ENCODE measurements at places on chromosomes 16 and 17.

GRCh38 chr16:11004973-11005610, 60.7 kb downstream of the CLEC16A start:
- no peak for DNase-seq

DNA sequence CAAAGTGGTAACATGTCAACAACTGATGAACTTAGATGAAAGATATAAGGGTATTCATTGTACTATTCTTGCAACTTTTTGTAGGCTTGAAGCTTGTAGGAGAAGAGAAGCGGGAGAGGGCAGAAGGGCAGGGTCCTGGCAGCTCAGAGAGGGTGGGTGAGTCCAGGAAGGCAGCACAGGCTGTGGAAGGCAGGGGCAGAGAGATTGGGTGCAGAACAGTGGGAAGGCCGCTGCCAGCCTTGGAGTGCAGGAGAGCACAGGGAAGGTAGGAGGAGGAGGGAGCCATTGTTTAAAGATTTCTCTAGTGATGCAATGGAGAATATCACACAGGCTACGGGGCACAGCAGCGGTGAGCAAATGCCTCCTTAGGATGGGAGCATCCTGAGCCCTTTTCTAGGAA, 104.3 kb downstream of the N4BP1 start:
- DNase-seq, result no peak

- no peak for DNase-seq
Observed at GRCh38 chr16:22692916-22693637, 120.9 kb upstream of the HS3ST2 start.

- no peak for DNase-seq
Observed at GRCh38 chr17:39271546-39271945, 45.8 kb upstream of the STAC2 start.

GRCh38 chr16:12417815-12418211, 385.9 kb downstream of the CPPED1 start:
- no peak for DNase-seq

DNA sequence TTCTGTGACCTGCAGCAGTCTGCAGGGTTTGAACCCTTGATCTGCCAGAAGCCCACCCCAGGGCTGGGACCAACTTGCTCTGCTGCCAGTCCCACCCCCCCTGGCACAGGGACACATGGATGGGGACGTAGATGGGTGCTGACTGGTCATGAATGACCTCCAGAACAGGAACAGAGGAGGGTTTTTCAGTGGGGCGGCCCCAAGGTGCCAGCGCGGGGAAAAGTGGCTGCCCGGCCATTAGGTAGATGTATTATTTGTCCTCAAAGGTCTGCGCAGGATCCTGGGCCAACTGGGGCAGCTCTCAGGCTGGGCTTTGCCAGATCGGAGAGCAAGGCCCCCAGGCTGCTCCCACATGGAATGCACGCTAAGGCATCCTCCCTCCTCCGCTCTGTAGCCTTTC, 265.2 kb upstream of the TNRC6C start:
- DNase-seq, result no peak

GRCh38 chr17:43901861-43902589, 5.3 kb downstream of the MPP2 start:
- no peak for DNase-seq

GRCh38 chr17:82152114-82152513, 54.1 kb upstream of the FASN start:
- no peak for DNase-seq

- DNase-seq, result no peak
Observed at GRCh38 chr17:8922451-8922850, 43.1 kb downstream of the PIK3R5 start.

GRCh38 chr17:77280304-77281121, 139.7 kb downstream of the SEC14L1 start:
- peak; percentile 24 for DNase-seq
